ENCODE measurements at places on chromosomes 6 and 20.

DNA sequence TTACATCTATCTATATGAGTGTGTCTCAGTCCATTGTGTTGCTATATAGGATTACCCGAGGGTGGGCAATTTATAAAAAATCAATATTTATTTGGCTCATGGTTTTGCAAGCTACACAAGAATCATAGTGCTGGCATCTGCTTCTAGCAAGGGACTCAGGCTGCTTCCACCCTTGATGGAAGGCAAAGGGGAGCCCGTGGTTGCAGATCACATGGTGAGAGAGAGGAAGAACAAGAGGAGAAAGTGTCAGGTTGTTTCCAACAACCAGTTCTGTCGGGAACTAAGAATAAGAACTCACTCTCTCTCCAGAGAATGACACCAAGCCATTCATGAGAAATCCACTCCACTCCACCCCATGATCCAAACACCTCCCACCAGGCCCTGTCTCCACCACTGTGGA, 48.2 kb upstream of the TENT5A start:
- DNase-seq, result no peak

- DNase-seq, result no peak
Measured at GRCh38 chr6:155154158-155154830, 109.5 kb upstream of the CLDN20 start.

- DNase-seq, result no peak
Measured at GRCh38 chr6:114020196-114020595, 49.2 kb upstream of the HDAC2 start.

DNA sequence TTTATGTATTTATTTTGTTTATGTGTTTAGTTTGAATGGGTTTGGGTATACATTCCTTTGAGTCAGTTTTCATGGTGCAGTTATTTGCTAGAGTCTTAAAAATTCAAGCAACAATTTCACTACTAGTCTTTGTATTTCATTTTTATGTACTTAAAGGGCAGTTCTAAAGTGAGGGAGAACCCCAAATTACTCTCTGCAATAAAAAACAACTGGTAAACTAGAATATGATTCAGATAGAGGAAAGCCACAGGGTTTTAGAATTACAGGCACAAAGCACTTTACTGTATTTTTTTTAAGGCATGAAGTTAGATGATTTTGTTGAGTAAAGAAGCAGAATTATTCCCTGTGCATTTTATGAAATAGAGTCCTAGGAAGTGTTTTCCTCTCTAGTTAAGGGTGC, 183.3 kb downstream of the ARID1B start:
- no peak for DNase-seq

DNA sequence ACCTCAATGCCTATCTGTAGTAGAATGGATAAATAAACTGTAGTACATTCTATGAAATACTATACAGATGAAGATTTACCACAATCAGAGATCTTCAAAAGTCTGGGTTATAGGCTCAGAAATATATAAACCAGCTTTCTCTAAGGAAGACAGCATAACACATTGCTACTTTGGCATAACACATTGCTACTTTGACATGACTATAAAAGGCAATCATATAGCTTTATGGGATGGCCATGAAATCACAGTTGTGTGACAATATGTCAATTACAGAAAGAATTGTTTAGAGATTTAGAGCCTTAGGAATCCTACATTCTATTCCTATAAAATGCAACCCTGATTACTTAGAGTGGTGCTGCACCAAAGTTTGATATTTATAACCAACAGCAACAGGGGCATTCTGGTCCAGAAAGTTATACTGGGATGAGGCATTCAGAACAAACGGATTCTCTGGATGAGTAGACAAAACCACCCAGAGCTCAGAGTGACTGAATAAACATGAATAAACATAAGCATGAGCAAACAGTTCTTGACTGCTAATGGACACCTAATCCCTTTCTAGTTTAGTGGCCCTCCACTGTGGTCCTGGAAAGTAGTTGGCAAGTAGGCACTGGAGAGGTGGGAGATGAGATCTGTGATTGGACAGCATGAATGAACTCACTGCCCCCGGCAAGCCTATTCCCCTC, 12.0 kb downstream of the TTI1 start:
- no peak for DNase-seq

All from right atrium auricular region (tissue), 2 donors.